CD4-positive, alpha-beta T cell treated with Interleukin-6 at 100 ng/mL for 8 hours (primary cell): ENCODE measurements at places on chromosomes 12 and 14.

GRCh38 chr12:62703011-62703380, 232.0 kb downstream of the PPM1H start:
- no peak for DNase-seq

DNA sequence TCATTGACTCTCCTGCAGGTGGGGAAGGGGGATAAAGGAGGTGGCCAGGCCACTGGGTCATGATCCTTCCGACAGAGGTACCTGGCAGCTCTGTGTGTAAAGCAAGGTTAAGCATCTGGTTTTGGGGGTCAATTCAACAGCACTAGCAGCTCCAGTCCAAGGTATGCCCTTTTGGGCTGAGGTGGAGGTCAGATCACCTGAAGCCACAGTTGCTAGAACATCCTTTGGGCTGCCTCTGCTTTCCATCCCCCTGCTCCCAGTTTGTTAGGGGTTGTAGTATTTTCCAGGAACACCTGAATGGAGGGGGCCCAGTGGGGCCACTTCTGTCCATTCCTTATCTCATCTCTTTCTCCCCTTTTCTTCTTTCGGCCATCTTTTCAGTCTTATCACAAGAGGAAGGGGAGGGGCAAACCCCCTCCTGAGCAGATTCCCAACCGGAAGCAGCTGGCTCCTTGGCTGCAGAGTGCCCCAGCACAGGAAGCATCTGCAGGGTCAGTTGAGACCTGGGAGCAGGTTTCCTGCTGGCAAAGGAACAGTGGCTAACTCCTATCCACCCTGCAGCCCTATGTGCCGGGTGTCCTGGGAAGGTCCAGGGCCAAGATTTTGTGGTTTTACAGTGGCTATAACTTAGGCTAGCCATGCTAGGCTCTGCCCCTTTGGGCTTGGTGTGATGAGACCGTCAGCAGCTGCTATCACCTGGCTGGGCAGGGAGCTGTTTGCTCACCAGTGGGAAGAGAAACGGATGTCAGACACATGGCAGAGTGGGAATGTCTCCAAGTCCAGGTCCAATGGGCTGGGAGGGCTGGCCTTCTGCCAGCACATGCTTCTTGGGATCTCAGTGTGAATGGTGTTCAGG, 40.2 kb downstream of the SH2B3 start:
- DNase-seq = no peak

DNA sequence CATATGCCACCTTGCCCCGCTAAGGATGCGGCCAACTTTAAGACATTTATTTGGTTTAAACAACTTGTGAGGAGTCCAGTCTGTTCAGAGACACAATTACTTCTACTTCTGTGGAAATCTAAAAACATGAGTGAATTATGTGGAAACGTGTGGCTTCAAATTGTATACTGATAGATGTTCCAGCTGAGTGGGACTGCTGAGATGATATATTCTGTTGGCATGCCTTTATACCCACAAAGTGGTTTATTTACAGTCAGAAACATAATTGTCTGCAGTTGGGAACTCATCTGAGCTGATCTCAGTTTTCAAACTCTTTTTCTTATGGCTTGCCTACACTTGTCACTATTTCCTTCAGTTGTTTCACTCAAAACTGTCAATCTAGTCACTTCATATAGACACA, 67.8 kb downstream of the FLRT2 start:
- DNase-seq = no peak

GRCh38 chr14:103696070-103696402, 19.2 kb downstream of the XRCC3 start:
- no peak for DNase-seq

DNA sequence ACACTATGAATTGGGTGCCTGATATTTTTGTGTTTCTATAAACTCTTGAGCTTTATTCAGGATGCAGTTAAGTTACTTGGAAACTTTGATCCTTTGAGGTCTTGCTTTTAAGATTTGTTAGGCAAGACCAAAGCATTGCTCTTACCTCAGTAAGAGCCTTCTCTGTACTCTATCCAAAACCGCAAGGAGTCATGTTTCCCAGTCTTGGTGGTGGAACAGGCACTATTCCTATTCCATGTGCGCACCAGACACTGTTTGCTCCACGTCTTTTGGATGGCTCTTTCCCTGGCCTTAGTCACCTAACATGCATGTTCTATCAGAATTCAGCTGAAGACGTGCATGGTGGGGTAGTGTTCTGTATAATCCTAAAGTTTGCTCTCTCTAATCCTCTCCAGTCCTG, 23.5 kb downstream of the CSRP2 start:
- DNase-seq = no peak

- DNase-seq = no peak
Observed at GRCh38 chr12:109513977-109514376, 36.5 kb downstream of the UBE3B start.

GRCh38 chr12:105235732-105236476, at the start of gene APPL2:
TSS of gene APPL2 (minus strand) at chr12:105236174. CDS start at chr12:105236012, 162 bp downstream.
- peak; percentile 82 for DNase-seq

GRCh38 chr12:19794116-19794515, 354.8 kb downstream of the AEBP2 start:
- DNase-seq = no peak

GRCh38 chr14:95228240-95228639, 70.9 kb upstream of the DICER1 start:
- DNase-seq = no peak

DNA sequence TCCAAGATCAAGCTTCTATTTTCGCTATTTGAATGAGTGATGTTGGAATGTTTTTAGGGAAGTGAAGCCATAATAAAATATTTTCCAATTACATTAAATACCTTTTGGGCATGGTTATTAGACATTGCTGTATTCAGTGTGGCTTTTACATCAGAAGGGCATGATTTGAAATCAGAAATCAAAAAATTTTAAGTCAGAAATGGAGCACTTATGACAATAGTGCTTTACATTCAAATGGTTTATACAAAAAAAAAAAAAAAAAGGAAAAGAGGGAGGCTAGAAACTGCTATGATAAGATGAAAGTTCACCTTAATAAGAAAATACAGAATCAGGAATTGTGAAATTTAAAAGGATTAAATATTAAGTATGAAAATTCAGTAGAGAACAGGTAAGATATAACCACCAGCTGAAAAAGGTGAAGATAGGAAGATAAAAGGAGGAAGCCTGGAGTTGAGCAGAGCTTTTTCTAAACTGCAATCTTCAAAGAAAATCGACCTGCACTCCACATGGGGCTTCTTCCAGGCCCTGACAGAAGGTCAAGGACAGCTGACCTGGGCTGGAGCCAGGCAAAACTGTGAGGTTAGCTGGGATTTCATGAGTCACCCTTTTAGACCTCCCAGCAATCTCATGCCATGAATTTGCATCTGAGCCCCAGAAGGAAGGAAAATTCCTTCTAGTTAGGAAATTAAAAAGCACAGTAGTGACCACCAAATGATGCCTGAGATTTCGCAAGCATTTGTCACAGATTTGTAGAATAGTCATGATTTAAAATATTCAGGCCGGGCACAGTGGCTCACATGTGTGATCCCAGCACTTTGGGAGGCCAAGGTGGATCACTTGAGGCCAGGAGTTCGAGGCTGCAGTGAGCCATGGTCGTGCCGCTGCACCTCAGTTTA, 23.4 kb upstream of the BMP4 start:
- DNase-seq = no peak

DNA sequence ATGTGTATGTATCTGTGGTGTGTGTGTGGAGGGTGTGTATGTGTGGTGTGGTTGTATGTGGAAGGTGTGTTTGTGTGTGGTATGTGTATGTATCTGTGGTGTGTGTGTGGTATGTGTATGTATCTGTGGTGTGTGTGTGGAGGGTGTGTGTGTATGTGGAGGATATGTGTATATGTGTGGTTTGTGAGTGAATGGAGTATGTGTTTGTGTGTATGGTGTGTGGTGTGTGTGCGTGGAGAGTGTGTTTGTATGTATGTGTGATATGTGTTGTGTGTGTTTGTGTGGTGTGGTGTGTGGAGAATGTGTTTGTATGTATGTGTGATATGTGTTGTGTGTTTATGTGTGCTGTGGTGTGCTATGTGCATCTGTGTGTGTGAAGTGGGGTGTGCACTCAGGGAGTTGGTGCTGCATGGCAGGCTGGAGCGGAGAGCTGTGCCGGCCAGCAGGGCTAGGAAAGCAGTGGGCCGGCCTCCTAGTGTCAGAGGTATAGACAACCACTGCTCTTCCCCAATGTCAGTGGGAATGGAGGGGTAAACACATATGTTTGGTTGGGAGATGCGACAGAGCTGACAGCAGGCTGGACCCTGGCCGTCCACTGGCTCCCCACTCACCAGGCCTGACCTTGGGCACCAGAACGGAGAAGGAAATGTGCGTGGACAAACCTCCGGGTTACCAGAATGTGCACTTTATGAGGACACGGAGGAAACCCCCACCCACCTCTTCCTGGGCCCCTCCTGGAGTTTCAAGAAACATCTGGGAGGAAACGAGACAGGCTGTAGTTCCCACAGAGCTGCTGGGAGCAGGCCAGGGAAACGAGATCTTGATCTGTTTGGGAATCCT, 60.7 kb downstream of the CLMN start:
- DNase-seq = no peak

- DNase-seq = no peak
Observed at GRCh38 chr12:108148521-108149074, 19.5 kb downstream of the WSCD2 start.

- DNase-seq = no peak
Observed at GRCh38 chr14:32567543-32568384, 238.7 kb downstream of the AKAP6 start.

DNA sequence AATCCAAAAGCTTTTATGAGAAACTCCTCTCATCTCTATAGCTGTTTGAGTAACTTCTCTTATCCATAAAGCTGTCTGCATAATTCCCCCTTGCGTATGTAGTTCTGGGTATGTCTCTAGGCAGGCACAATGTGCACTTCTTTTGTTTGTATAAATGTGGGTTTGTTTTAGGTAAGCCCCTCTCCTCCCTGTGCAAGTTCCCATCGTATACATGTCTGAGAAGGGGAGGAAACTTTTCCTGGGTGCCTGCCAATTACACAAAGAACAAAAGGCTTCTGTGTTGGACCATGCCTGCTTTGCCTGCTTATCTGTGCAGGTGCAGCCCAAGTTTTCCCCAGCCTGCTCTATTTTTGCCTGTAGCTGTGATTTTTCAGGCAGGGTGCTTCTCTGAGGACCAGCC, 96.7 kb downstream of the CCER1 start:
- no peak for DNase-seq

- DNase-seq = no peak
Observed at GRCh38 chr12:10661338-10661737, 12.5 kb downstream of the STYK1 start.
